ENCODE measurements at places on chromosomes 3 and 15.

GRCh38 chr3:44682182-44682896 lies 30.1 kb upstream of the ZNF502 start:
- DNase-seq = no peak

- no peak for DNase-seq
These were observed 14.2 kb upstream of the CD200R1L start for GRCh38 chr3:112860898-112861297.

DNA sequence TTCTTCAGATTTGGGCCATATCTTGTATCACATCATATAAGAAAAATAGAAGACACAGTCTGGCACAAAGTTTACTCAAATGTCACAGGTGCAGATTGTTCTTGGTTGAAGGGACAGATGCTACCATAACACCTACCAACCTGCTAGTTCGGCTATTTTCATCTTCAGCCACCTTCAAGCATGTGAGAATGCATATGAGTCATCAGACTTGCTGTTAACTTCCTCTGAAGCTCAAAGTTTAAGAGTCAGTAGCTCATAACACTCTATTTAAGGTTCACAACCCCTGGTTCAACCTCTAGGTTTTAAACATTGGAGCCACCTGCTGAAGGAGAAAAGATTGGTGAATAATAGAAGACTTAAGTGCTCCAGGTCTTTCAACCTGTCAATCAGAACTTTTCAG lies 522.8 kb downstream of the NLGN1 start:
- no peak for DNase-seq

GRCh38 chr15:95142531-95142930 lies 911.2 kb downstream of the MCTP2 start:
- no peak for DNase-seq

DNA sequence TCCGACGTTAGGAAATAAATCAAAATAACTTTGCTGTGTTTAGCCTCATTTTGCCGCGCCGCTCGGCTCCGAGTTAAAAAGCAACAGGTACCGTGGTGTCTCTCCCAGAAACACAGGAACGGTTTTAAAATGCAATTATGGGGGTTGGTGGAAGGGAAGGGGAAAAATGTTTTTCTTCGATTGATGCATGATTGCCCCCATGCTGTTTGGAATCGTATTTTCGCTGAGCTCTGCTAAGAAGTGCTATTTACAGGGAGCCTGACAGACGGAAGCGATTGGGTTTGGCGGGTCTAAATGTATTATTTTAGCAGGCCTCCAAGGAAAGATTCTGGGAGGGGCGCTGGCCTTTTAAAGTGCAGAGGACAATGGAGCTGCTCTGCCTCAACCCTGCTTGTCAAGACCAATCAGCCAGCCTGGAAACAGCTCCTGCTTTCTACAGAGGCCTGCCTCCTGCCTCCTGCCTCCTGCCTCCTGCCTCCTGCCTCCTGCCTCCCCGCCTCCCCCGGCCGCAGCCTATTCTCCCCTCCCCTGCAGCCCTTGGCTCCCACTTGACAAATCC lies 156.7 kb upstream of the TLE3 start:
- no peak for DNase-seq
